ENCODE measurements at places on chromosomes 11 and 22.

DNA sequence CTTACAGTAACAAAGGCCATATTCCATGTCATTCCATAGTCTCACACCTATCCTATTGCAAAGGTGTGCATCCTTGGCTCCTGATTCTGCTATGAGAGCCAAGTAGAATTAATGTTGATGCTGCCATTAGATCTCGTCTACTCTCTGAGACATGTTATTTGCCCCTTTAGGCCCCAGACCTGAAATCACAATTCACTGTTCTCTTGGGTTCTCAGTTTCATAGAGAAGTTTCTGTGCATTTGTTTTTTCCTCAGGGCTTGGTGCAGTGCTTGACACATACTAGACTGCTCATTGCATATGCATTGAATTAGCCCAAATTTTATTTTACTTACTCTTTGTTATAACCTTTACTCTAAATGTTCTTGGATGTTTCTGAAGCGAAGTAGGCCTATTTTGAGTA lies 265.7 kb downstream of the JRKL start:
- no peak for DNase-seq

DNA sequence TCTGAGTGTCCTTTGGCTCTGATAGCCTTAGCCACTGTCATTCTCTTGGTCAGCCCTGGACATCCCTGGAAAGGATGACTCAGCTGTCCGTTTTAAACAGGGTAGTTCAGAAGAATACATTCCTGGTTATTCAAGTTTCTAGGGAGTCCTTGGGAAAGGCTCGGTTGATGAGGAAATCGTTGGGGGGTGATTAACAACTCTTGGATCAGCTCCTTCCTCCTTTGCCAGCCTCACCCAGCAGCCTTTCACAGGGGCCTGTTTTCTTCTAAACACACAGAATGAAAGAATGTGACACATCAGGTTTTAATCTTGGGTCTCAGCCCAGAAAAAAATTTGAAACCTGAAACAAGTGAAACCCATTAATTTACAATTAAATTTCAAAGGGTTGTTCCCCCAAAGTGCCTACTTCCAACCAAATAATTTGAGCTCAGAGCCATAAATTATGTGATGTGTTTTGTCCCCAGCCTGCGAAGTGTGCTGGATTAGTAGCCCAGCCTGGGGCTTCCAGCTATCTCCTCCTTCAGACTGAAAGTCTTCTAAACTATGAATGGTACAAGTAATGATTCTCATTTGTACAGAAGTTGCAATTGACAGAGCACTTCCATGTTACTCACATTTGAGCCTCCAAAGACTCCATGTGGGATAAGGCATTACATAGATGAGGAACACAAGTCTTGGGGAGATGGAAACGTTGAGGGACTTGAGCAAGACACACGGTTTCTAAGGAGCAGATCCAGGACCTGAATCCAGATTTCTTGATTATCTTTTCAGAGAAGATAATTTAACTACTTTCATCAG lies 19.3 kb upstream of the MRGPRX2 start:
- DNase-seq: no peak

GRCh38 chr22:19105456-19105855 lies 16.8 kb downstream of the DGCR2 start:
- no peak for DNase-seq

GRCh38 chr11:60926500-60926899 lies 2.2 kb downstream of the TMEM132A start:
- DNase-seq: no peak

GRCh38 chr11:110297726-110298300 lies 1.4 kb upstream of the RDX start:
- no peak for DNase-seq

- DNase-seq: no peak
Measured at GRCh38 chr11:102831489-102832440, 11.6 kb downstream of the MMP3 start.

GRCh38 chr22:11628651-11629511 lies 3899.1 kb upstream of the OR11H1 start:
- DNase-seq: no peak

DNA sequence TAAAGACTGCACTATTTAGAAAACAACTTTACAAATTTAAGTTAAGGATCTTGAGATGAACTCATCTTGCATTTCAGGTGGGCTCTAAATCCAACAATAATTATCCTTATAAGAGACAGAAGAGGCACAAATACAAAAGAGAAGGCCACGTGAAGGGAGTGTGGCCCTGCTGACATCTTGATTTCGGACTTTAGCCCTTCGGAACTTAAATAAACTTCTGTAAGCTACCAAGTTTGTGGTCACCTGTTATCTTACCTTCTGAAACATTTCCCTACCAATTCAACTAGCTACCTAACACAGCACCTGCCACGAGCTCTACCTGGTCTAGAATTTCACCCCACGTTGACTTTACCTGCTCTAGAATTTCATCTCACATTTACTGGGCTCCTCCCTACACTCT lies 42.9 kb upstream of the ARHGAP32 start:
- no peak for DNase-seq

GRCh38 chr11:122978299-122978620 lies 3.4 kb downstream of the BSX start:
- DNase-seq: no peak

- no peak for DNase-seq
Measured at GRCh38 chr22:39251762-39252460, 7.1 kb upstream of the PDGFB start.

GRCh38 chr11:121429556-121429955 lies 22.6 kb upstream of the SORL1 start:
- no peak for DNase-seq

DNA sequence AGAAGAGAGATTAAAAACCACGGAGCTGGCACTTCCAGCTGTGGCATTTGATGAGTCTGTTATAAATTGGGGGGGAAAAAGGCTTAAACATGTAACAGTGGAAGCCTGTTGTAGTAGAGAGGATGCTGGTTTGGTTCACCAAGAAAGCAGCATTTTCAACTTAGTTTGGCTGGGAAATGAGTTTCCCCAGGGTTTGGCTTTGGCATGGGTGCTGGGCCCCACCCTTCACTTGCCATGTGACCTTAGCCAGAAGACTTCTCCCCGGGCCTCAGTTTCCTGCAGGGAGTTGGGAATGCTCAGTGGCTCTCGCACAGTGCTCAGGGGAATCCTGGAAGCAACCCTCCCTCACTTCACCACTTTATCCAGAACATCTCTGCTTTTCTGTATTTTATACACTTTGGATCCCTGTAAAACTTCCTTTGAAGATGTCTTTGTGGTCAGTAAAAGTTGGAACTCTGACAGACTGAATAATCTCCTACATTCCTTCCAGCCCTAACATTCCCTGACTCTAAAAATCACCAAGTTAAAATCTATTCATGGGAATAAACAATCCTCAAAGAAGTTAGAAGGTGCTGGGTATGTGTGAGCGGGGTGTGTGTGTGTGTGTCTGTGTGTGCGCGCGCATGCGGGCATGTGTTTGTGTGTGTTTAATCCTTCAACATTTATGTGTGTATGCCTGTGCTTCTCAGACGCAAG lies 166.0 kb downstream of the TENM4 start:
- no peak for DNase-seq

DNA sequence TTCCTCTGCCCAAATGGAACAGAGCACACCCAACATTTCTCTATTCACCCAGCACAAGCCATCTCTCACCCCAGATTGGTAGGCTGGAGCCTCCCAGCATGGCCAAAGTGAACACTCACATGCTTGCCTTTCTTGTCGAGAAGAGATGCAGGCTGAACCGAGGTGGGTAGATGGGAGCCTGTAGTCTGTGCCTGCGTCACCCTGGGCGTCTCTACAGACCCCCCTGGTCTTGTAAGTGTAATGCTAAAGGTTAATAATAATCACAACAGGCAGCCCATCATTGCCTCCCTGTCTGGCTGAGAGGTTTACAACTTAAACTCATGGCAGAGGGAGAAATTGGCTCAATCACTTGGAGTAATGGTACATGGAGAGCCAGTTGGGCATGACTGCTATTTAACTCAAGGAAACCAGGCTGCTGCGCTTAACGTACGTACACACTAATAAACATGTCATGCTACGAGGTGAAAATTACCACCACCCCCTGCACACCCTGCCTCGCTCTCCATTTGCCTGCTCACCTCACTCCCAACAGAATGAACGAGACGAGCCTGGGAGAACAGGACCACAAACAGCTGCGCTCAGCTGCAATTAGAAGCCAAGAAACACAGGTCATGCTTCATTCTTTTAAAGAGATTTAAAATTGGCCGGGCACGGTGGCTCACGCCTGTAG lies 9.1 kb upstream of the ZBTB16 start:
- DNase-seq: no peak

- DNase-seq: no peak
Measured at GRCh38 chr11:130740819-130741218, 175.5 kb downstream of the SNX19 start.

- no peak for DNase-seq
Measured at GRCh38 chr11:70378506-70379134, 19.7 kb upstream of the CTTN start.

DNA sequence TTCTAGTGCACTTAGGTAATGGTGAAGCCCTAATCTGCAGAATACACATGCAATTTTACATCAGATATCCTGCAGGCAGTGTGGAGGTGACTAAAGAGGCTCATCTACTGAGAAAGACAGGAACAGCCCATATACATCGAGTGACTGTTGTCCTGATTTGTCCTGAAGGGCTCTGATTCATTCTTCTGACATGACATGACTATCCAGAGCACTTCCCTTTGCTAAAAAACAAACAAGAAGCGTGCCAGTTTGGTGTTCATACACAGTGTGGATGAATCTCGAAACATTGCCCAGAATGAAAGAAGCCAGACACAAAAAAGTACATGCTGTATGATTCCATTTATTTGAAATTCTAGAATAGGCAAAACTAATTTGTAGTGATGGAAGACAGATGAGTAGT lies 48.0 kb upstream of the AMPD3 start:
- no peak for DNase-seq

GRCh38 chr22:37376643-37377042 lies 50.6 kb downstream of the ELFN2 start:
- no peak for DNase-seq

DNA sequence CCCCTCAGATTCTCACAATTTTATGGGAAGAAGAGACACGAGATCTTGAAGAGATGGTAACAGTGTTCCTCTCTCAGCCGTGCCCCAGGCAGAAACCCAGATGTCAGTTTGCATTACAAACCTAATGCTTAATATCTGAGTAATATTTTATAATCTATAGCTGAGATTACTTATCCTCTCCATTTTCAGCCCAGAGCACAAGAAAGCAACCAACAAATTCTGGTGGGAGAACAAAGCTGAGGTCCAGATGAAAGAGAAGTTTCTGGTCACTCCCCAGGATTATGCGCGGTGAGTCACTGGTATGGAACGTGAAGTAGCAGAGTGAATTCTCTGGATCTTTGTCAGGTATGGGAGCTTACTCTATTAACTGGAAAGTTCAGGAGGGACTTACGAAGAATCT lies 884 bp downstream of the CENATAC start:
- no peak for DNase-seq

- DNase-seq: no peak
Measured at GRCh38 chr11:111417011-111417765, 38.1 kb upstream of the POU2AF1 start.

DNA sequence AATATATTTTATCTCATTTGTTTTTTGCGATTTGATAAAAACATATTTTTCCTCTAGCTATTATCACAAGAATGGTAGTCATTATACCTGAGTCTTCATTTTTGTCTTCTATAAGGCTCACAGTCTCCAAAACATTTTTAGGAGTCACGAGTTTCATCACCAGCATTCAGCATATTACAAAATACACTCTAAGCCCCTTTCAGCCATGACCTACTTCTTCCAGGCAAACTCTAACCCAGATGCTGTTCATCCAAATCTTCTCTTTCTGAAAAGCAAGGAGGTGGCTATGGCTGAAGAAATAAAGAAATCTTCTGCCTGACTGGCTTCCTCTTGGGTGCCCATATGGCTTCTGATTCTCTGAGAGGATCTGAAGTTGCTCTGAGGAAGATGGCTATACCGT lies 35.7 kb upstream of the USP47 start:
- no peak for DNase-seq

DNA sequence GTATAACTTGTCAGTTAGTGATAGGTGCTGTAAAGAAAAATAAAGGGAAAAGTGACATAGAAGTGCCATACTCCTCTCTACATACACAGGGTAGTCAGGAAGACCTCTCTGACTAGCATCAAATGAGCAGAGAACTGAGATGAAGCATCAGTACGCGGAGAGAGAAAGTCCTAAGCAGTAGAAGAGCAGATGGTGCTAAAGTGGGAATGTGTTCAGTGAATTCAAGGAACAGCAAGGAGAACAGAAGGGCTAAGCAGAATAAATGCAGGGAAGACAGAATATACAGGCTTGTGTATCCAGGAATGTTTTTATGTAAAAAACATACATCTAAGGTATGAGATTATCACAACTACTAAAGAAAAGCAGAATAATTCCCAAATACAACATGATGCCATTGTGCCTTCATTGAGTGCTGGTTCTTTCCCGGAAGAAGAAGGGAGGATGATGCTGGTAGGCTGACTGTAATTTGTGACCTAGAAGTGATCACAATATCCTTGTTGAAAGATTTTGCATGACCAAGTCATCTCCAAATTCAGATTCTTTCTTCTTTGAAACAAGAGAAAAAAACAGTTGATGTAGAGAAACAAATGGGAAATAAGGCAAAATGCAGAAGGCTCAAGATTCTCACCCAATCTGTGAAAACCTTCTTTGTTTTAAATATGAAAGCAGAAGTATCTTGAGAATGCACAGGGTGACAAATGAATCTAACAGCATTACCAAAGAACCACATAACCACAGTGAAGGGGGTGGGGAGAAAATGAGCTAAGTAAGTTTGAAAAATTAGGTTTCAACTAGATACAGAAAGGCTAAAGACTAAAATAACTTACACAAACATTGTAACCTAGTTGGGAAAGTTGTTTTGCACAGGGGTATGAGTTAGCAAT lies 20.5 kb downstream of the MRE11 start:
- no peak for DNase-seq

GRCh38 chr22:20155330-20156041 lies 4.6 kb upstream of the CCDC188 start:
- DNase-seq: no peak

DNA sequence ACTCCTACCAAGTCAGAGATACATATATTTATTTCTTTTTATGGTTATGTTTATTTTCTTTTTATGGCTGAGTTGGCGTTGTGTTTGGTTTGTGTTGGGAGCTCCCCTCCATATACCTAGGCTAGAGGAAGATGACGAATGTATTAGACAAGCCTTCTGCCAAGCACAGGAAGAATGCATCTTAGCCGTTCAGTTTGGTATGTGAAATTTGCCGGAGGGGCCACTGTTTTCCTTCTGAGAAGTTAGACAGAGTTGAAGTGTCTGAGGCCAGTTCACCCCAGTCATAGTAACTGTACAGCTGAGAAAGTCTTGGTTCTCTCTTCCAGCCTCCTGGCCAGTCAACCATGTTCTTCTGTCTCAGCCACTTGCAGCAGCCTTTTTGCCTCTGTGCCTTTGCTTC lies 29.8 kb downstream of the TEAD1 start:
- DNase-seq: no peak

GRCh38 chr22:32175683-32176644 lies 16.9 kb upstream of the C22orf42 start:
- no peak for DNase-seq

GRCh38 chr11:103883856-103884255 lies 152.6 kb upstream of the DDI1 start:
- no peak for DNase-seq

Data from stimulated activated effector memory CD8-positive, alpha-beta T cell treated with anti-CD3 and anti-CD28 coated beads, Interleukin-12 subunit alpha, Interleukin-12 subunit beta, amount 100 ng/mL, for 72 hours (primary cell).